ENCODE measurements at places on chromosomes 7 and 10. TPM values are rescaled to one million over a fixed set of nuclear protein-coding genes. Genes with fewer than 3 reads are reported as not detected.

AGBL3 gene
- 1.2 TPM for total RNA-seq

KLLN gene
- total RNA-seq: 0.37 TPM

GRCh38 chr7:1610678-1611302, 41.0 kb upstream of the PSMG3 start:
- H3K36me3 ChIP-seq: no peaks in the 10 kb centered on the region
- H3K27me3 ChIP-seq: no peaks in the 10 kb centered on the region
- H3K4me3 ChIP-seq: no peak overlapping the region
- DNase-seq: no peak

PRF1 gene
- 2.2 TPM for total RNA-seq

DNA sequence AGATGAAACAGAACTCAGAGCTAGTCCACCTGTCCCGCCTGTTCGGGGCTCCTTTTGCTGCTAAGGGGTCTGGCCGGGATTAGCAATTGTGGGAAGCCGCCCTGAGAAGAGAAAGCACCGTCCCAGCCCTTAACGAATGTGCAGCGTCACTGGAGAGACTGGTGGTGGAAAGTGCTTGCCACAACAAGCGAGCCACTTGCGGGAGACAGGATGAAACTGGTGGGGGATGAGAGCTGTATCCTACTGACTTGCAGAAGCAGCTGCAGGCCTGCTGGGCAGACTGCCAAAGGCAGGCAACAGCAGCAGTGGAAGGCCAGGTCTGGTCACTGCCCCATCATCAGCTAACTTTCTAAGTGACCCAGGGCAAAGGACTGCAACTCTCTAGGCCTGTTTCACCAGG, 95.4 kb downstream of the FAM53B start:
- H3K27me3 ChIP-seq: no peaks in the 10 kb centered on the region
- peak; percentile 81 for DNase-seq
- H3K4me3 ChIP-seq: no peak overlapping the region
- H3K27ac ChIP-seq: peak overlapping the region; percentile 43

PRRT4 gene
- 0.24 TPM for total RNA-seq

DNA sequence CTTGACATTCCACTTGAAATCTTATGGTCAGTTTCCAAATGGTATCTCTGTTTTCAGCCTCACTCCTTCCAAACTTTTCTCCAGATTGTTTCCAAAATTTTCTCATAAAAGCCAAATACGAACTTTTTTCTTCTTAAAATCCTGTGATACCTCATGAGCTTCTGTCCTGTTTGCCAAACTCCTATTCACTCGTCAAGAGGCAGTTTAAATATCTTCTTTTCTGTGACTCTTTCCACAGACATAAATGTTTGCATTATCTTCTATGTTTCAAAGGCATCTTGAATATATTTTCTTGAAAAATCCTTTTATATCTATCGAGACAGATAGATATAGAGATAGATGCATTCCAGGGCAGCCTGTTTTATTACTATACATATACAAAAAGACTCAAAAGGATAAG, 109.4 kb downstream of the NRG3 start:
- no peaks in the 10 kb centered on the region for H3K27me3 ChIP-seq
- H3K4me3 ChIP-seq: no peak overlapping the region
- H3K4me1 ChIP-seq: no peaks in the 10 kb centered on the region
- H3K27ac ChIP-seq: no peak overlapping the region
- no peak for DNase-seq

DNA sequence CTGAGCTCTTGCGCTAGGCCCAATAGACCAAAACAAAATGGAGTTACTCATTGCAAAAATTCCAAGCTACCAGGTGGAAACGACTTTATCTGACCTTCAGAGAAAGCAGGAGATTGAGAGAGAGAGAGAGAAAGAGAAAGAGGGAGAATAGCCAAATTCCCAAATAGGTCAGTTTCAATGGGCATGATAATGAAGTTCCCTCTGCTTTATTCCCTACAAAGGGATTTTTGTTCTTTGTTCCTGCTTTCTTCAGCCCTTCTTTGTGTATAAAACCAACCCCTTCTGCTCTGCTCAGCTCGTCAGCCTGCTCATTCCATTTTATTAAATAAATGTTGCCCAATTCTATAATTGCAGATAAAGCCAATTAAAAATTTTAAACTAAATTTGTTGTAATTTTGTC, 45.0 kb upstream of the GPR37 start:
- H3K27ac ChIP-seq: no peak overlapping the region
- no peaks in the 10 kb centered on the region for H3K36me3 ChIP-seq
- H3K4me1 ChIP-seq: no peaks in the 10 kb centered on the region

FBXL15 gene
- 22.9 TPM for total RNA-seq

GRCh38 chr7:23894892-23895569, 185.0 kb downstream of the STK31 start:
- DNase-seq: no peak
- H3K27ac ChIP-seq: no peak overlapping the region
- H3K27me3 ChIP-seq: no peaks in the 10 kb centered on the region
- H3K4me3 ChIP-seq: no peak overlapping the region

DNA sequence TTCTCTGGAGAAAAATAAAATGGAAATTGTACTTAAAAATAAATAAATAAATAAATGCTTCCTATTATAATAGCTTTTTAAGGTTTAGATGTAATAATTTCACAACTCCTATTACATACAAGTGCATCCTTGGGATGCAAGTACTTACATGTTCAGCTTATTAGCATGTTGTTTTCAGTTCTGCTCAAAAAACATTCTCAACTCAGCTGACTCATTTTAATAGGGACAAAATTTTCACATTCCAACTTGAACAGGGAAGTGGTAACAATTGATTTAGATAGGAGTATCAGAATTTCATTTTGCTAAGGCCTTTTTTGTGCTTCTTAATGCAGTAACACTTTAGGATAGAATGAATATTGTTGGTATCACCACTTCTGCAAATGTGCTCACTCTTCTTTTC, 16.7 kb upstream of the PAPSS2 start:
- no peak overlapping the region for H3K27ac ChIP-seq
- no peak for DNase-seq

GRCh38 chr7:136923111-136923667, 54.7 kb downstream of the CHRM2 start:
- no peaks in the 10 kb centered on the region for H3K36me3 ChIP-seq
- DNase-seq: no peak
- H3K27me3 ChIP-seq: no peaks in the 10 kb centered on the region
- H3K4me3 ChIP-seq: no peak overlapping the region

AGAP5 gene
- 3.2 TPM for total RNA-seq

- no peaks in the 10 kb centered on the region for H3K27me3 ChIP-seq
- H3K27ac ChIP-seq: no peak overlapping the region
- DNase-seq: no peak
- H3K4me1 ChIP-seq: no peaks in the 10 kb centered on the region
- no peaks in the 10 kb centered on the region for H3K36me3 ChIP-seq
These were observed 41.4 kb upstream of the GTF2I start for GRCh38 chr7:74615933-74616780.

- H3K36me3 ChIP-seq: no peaks in the 10 kb centered on the region
- H3K27me3 ChIP-seq: no peaks in the 10 kb centered on the region
- peak overlapping the region; percentile 15 for H3K27ac ChIP-seq
- DNase-seq: no peak
- no peaks in the 10 kb centered on the region for H3K4me1 ChIP-seq
These were observed 35.3 kb downstream of the DENND2A start for GRCh38 chr7:140605337-140605736.

DNA sequence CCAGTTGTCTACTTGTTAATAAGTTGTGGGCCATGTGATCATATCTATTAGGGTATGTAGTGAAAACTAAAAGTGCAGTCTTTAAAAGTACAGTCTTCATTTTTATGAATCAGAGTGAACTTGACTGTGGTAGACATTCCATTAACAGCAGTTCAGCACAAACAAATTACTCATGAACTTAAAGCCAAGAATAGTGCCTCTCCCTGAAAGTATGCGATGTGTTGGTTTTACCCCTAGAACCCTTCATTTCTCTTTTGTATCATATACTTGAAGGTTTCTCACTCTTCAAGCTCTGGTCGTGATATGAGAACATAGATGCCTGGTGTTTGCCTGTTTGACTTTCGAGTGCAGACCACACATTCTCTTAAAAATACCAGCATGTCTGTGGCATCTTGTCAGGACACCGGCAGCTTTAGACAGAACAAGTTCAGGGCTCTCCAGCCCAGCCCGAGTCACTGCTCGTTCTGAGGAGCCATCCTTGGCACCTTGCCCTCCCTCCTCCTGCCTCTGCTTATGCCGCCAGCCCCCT, 159.3 kb downstream of the LCOR start:
- no peaks in the 10 kb centered on the region for H3K27me3 ChIP-seq
- H3K4me3 ChIP-seq: no peak overlapping the region
- H3K27ac ChIP-seq: no peak overlapping the region

- DNase-seq: no peak
- no peaks in the 10 kb centered on the region for H3K36me3 ChIP-seq
- no peaks in the 10 kb centered on the region for H3K4me1 ChIP-seq
- no peak overlapping the region for H3K4me3 ChIP-seq
- H3K27ac ChIP-seq: no peak overlapping the region
These were observed 17.0 kb upstream of the PCBD1 start for GRCh38 chr10:70905071-70906021.

- H3K36me3 ChIP-seq: no peaks in the 10 kb centered on the region
- H3K4me1 ChIP-seq: peaks cover 10% of the 10 kb centered on the region
- no peak overlapping the region for H3K4me3 ChIP-seq
- peak; percentile 23 for DNase-seq
- H3K27ac ChIP-seq: no peak overlapping the region
- no peaks in the 10 kb centered on the region for H3K27me3 ChIP-seq
These were observed 224.5 kb downstream of the LRMDA start for GRCh38 chr10:75655791-75656451.

DNA sequence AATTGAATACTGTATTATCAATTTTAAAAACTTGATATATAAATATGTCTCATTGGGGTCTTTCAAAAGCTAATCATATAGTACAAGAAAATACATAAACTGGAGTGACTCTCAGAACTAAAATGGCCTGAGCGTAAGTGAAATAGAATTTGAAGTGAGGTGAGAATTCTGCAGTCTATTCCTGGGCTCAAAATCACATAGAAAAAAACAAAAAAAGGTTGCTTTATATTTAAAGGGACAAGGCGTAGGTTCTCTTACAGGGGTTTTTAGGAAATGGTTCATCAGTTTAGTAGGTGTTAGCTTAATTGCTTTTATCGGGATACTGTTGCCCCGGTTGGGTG, 36.7 kb upstream of the PRSS1 start:
- H3K27ac ChIP-seq: no peak overlapping the region
- no peak overlapping the region for H3K4me3 ChIP-seq
- no peak for DNase-seq
- H3K4me1 ChIP-seq: no peaks in the 10 kb centered on the region

GRCh38 chr10:66671562-66671961, 254.3 kb upstream of the LRRTM3 start:
- no peak overlapping the region for H3K27ac ChIP-seq
- no peaks in the 10 kb centered on the region for H3K27me3 ChIP-seq
- no peak for DNase-seq
- no peaks in the 10 kb centered on the region for H3K4me1 ChIP-seq
- no peaks in the 10 kb centered on the region for H3K36me3 ChIP-seq

CFAP69 gene
- total RNA-seq: 8.2 TPM

GRCh38 chr7:22094413-22095342, 149.0 kb upstream of the CDCA7L start:
- no peaks in the 10 kb centered on the region for H3K36me3 ChIP-seq
- H3K4me3 ChIP-seq: no peak overlapping the region
- H3K27ac ChIP-seq: no peak overlapping the region
- no peaks in the 10 kb centered on the region for H3K27me3 ChIP-seq
- no peak for DNase-seq
- no peaks in the 10 kb centered on the region for H3K4me1 ChIP-seq

- no peak for DNase-seq
- no peaks in the 10 kb centered on the region for H3K27me3 ChIP-seq
- H3K4me1 ChIP-seq: peaks cover 7% of the 10 kb centered on the region
- H3K4me3 ChIP-seq: no peak overlapping the region
- H3K36me3 ChIP-seq: no peaks in the 10 kb centered on the region
These were observed 122.1 kb downstream of the BTAF1 start for GRCh38 chr10:92045641-92046106.

GRCh38 chr7:117600911-117601310, 121.1 kb downstream of the CFTR start:
- H3K4me1 ChIP-seq: peaks cover 10% of the 10 kb centered on the region
- H3K36me3 ChIP-seq: no peaks in the 10 kb centered on the region
- H3K4me3 ChIP-seq: no peak overlapping the region
- DNase-seq: no peak

- no peaks in the 10 kb centered on the region for H3K27me3 ChIP-seq
- no peak overlapping the region for H3K4me3 ChIP-seq
- H3K27ac ChIP-seq: no peak overlapping the region
- no peaks in the 10 kb centered on the region for H3K36me3 ChIP-seq
These were observed 240.4 kb downstream of the CAMK1D start for GRCh38 chr10:12589791-12590190.

- no peak overlapping the region for H3K27ac ChIP-seq
- H3K4me1 ChIP-seq: no peaks in the 10 kb centered on the region
- H3K36me3 ChIP-seq: no peaks in the 10 kb centered on the region
- H3K27me3 ChIP-seq: no peaks in the 10 kb centered on the region
These were observed 27.1 kb upstream of the SH3PXD2A start for GRCh38 chr10:103882285-103883007.

- H3K4me3 ChIP-seq: no peak overlapping the region
- H3K27ac ChIP-seq: no peak overlapping the region
- no peak for DNase-seq
- H3K36me3 ChIP-seq: no peaks in the 10 kb centered on the region
These were observed 24.4 kb downstream of the TRUB1 start for GRCh38 chr10:114962441-114962840.

GRCh38 chr10:75922435-75922834, 491.0 kb downstream of the LRMDA start:
- no peaks in the 10 kb centered on the region for H3K36me3 ChIP-seq
- no peaks in the 10 kb centered on the region for H3K27me3 ChIP-seq
- DNase-seq: no peak
- no peak overlapping the region for H3K4me3 ChIP-seq
- no peaks in the 10 kb centered on the region for H3K4me1 ChIP-seq

DNA sequence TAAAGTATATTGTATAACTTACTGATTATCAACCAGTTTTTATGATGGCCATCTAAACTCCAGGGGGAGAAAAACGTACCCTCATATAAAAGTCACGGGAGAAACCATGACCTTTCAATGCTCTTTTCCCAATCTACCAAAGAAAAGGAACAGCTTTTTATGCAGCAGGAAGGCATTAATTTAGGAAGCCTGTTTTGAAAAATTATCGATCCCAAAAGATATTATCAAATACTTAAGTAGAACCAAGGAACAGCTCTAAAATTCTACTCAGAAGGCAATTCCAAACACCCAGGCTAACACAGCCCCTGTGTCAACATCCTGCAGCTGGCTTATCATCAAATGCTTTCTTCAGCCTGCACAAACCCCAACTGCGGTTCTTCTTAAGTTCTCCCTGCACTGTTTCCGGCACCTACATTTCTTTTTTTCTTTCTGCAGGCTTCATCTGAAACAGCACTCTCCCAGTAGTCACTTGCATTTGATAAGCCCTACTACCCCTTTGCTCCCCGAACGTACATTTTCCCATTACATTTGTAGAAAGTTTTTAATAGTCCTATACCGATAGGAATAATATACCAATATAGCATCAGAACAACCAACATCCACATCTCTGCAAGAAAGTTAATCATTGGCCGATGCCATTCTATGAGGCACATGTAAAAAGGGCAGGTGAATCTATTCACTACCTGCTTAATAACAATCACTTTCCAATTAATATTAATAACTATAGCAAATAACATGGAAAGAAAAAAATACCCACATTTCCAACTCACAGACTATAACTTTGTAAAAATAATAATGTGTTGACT, 47.9 kb downstream of the PIP4K2A start:
- no peak overlapping the region for H3K27ac ChIP-seq
- no peaks in the 10 kb centered on the region for H3K36me3 ChIP-seq
- H3K4me3 ChIP-seq: no peak overlapping the region
- H3K27me3 ChIP-seq: no peaks in the 10 kb centered on the region
- DNase-seq: no peak
